ENCODE measurements at places on chromosomes 1 and 21.
A peak's percentile ranks its signal among the peaks of the same experiment; 100 is the strongest.

DNA sequence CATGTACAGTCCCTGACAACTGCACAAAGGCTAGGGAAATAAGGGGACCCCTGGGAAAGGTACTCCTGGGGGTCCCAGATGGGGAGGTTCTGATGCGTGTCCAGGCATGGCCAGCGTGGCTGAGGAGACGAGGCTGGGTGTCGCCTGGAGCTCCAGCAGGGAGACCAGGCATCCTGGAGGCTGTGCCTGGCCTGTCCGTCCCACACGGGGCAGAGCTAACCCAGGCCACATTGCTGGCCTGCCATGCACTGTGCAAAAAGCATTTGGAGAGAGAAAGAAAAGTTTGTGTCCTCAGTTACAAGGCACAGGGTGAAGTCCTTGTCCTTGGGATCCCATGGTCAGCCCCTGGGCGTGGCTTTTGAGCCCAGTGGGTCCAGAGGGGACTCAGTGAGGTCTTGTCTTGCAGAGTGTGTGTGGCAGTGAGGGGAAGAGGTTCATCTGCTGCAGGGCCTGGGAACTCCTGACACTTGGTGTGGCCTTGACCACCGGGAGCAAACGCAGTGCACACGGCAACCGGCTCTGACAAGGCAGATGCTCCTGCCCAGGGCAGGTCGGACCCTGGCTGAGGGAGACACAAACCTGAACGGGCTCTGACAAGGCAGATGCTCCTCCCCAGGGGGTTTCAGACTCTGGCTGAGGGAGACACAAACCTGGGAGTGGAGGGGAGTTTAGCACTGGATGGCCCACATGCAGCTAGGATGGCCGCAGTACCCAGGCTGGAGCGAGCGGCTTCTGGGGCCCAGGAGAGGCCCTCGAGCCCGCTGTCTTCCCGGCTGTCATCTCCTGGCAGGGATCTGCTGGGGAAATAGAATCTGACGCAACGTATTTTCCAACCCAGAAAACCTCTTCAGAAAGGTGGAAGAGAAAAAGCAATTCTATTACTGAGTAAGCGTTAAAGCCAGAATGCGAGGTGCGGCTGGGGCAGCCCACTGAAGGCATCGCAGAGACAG is 37.3 kb upstream of the COL18A1 start:
- no peak for DNase-seq

GRCh38 chr1:241396747-241397681 is 40.0 kb upstream of the RGS7 start:
- DNase-seq = peak; percentile 88

GRCh38 chr21:34691390-34692032 is 22.7 kb downstream of the CLIC6 start:
- DNase-seq = no peak

DNA sequence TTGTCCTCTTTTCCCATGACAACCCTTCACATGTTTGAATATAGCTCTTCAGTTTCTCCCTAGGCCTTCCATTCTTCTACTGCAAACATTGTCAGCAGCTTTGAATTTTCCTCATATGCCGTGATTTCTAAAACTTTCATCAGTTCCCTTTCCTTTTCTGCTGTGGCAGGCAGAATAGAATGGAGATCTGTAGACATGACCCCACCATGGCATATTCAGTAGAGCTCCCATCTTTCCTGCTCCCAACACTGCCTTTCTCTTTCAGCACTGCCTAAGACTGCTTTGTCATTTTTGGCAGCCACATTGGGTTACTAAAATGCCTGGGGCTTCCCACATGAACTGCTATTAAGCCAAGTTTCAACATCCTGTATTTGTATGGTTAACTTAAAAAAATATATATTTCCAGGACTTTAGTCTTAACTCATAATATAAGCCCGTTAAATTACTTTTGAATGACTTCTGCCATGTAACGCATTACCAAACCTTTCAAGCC is 60.9 kb downstream of the TBX19 start:
- DNase-seq = peak; percentile 73

DNA sequence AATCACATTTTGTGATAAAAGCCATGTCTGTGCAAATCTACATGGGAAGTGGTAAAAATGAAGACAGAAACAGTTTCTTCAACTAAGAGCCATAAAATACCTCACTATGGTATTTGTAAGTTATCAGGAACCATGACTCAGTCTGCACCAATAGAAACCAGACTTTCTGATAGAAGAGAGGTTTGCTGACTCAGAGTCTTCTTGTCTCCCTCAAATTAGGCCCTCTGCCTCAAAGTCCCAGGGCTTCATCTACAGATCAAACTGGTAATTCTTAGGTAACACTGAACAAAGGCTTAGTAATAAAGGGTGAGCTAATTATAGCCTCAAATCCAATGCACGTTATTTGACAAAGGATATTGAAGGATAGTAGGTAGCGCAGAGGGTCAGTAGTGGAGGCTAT is 30.9 kb upstream of the SSX2IP start:
- DNase-seq = peak; percentile 85

DNA sequence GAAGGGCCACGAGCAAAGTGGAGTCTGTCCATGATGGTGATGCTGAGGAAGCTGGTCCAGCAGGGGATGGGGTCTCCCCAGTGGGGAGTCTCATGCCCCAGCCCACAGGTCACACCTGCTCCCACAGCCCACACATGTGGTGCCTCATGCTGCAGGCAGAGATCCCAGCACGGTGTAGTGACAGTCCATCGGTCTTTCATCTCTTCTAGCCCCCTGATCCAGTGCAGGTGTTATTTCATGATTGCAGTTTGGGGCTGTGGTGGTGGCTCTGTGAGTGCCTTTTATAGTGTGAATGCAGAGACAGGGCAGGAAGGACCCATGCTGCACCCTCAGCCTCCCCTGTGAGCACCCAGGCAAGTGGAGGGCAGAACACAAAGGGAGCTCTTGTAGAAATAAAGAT is 45.0 kb downstream of the UBASH3A start:
- DNase-seq = no peak

DNA sequence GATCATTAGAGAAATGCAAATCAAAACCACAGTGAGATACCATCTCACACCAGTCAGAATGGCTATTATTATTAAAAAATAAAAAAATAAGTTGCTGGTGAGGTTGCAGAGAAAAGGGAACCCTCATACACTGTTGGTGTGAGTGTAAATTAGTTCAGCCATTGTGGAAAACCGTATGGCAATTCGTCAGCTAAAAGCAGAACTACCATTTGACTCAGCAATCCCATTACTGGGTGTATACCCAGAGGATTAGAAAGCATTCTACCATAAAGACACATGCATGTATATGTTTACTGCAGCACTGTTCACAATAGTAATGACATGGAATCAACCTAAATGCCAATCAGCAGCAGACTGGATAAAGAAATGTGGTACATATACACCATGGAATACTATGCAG is 42.2 kb downstream of the GIPC2 start:
- DNase-seq = no peak

DNA sequence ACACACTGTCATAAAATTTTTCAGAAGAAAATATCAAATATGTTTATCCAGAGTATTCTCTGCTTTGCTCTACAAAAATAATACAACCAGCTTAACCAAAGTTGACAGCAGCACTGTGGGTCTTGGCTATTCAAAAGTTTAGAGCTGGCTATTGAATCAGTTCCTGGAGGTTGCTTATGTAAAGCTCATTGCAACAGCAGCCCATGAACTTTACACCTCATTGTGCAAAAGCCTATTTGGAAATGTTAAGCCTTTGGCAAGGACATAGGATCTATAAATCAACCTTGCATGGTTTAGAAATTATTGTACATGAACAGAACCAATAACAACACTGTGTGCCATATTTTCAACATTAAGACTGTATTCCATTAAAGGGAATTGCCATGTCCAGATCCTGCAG is 714.9 kb downstream of the ADGRL2 start:
- DNase-seq = no peak

- peak; percentile 39 for DNase-seq
Measured at GRCh38 chr1:200317236-200317635, 92.6 kb downstream of the ZNF281 start.

DNA sequence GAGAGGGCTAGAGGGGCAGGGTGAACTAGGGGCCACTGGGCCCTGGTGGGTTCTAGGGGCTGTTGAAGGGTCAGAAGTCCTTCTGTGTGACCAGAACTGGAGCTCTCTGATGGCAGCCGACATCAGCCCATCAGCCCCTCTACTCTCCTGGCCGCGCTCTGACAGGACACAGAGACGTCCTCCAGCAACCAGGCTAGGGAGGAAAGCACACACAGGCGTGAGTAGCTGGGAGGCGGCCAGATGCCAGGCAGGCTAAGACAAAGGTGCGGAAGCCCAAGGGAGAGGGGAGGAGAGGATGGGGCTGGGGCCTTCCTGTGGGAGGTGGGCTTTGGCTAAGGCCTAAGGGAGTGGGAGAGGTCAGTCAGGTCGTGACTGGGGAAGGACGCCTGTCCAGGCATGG is 50.8 kb downstream of the OLFML2B start:
- DNase-seq = no peak

DNA sequence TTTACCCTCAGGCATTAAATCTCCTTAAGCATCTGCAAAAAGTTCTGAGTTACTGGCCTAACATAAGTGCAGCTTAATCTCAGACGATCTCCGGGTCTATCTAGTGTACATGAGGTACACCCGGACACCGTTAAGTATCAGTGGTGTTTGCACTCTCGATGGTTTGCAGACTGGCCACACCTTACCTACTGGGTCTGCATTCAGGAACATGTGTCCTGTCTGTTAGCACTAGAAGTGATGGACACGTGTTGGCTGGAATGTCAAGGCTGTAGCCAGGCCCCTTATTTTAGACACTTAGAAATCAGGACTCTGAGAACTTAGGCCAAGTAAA is 783 bp upstream of the AGL start:
- peak; percentile 5 for DNase-seq

DNA sequence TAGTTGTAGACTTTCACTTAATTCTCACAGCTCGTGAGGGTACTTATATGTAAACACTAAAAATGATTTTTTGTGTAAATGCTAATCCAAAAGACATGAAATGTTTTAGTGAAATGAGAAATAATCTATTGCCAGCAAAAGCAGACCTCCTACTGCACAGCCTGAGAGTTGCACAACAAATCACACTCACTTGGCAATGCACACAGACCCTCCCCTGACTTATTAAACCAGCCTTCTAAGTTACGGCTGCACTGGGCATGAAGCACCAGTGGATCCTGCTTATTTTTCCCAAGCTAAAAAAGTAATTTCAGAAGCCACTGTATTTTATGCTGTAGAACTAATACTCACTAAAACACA is 10.3 kb downstream of the ERRFI1 start:
- DNase-seq = no peak

DNA sequence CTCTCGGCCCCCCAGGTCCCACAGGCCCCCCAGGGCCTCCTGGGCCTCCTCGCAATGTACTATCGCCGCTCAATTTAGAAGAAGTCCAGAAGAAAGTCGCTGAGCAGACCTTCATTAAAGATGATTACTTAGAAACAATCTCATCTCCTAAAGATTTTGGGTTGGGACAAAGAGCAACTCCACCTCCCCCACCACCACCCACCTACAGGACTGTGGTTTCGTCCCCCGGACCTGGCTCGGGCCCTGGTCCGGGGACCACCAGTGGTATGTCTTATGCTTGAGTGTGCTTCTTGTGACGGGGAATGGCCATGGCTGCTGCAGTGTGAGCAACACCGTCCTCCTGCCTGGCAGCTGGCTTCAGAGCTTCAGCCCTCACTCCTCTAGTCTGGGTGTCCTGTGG is 70.2 kb upstream of the DYNLT5 start:
- no peak for DNase-seq

DNA sequence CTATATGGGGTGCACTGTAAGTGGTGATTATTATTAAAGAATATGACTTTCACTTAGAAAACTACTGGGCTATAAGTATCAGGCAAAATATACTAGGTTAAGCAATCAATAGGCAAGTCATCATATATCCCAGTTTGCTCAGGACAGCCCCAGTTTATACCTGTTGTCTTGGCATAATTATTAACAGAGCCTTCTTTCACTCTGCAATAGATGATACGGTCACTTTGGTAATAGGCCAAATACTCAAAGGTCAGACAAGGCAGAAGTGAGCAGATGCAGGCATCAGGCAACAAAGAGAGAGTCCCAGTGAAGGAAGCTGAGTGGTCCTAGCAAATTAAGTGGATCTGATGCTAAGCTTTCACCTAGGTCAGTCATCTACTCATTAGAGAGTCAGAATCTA is 599.9 kb downstream of the LMO4 start:
- no peak for DNase-seq

- no peak for DNase-seq
Measured at GRCh38 chr1:36446271-36446670, 4.0 kb downstream of the OSCP1 start.

- DNase-seq = peak; percentile 55
Measured at GRCh38 chr1:182069028-182069466, 7.5 kb upstream of the ZNF648 start.

DNA sequence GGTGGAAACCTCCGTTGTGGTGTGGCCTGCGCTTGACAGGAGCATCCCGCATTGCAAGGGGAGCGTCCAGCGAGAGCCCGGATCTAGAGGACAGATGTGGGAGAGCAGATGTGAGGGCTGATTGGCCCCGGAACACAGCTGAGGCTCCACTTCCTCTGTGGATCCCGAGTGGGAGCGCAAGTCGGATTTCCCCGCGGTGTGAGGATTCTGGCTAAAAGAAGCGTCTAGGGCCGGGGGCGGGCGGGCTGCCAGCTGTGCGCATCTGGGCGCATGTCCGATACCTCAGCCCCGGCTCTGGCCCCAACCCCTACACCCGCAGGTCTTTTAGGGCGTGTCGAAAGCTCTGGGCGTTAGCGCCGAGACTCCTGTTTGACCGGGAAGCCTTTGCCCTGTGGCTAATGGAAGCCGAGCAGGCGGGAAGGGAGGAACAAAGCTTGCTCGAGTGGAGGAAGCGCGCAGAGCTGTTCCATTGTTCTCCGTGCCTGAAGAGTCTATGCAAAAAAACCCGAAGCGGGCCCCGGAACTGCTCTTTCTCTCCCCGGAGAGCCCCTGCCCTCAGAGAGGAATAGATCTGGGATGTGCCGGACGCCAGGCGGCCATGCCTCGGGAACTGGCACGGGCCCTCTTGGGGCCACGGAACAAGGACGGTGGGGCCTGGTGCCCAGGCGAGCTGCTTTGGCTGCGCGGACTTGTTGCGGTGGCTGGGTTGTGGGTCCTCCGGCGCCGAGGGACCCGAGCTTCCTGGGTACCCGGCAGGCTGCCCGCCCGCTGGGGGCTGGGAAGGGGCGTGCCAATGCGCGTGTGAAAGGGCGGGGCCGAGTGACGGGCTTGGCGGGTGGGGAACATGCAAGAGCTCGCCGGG is 111.1 kb downstream of the NAV1 start:
- no peak for DNase-seq

DNA sequence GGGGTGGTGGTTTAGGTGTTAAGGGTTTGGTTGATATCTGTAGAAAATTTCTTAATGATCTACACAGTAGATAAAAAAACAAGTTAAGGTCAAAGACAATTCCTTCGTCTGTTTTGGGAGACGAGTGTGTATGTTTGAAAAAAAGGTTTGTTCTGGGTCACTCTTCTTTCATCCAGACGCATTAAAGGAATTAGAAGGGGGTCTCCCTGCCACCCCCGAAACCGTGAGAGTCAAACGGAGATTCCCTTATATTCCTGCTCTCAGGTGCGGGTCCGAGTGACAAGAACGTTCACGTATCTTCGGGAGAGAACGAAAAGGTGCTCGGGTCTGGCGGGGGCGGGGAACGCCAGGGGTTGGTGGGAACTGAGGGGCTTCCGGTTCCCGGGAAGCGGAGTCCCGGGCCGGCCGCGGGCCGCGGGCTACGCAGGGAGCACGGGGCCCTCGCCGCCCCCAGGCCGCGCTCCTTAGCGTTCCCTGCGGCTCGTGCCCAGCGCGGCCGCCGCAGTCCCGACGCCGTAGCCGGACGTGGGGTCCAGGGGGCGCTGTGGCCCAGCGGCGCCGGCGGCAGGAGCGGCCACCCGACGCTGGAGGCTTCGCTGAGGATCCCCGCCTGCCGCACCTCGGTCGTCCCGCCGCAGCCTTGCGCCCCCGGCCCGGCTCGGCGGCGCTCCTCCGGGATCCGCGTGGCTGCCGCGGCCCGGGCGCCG is at the start of gene ZFYVE9:
Gene ZFYVE9, plus strand, starts transcription at position 577 of the 707 bp plus-strand sequence. CDS start 91,118 bp downstream, outside the sequence.
- DNase-seq = peak; percentile 73

All from M059J (cell line).